ENCODE measurements at places on chromosomes 4 and X.

- no peak for DNase-seq
Measured at GRCh38 chr4:148216866-148217814, 225.1 kb downstream of the NR3C2 start.

- no peak for DNase-seq
Measured at GRCh38 chr4:60617731-60618130, 582.4 kb upstream of the ADGRL3 start.

DNA sequence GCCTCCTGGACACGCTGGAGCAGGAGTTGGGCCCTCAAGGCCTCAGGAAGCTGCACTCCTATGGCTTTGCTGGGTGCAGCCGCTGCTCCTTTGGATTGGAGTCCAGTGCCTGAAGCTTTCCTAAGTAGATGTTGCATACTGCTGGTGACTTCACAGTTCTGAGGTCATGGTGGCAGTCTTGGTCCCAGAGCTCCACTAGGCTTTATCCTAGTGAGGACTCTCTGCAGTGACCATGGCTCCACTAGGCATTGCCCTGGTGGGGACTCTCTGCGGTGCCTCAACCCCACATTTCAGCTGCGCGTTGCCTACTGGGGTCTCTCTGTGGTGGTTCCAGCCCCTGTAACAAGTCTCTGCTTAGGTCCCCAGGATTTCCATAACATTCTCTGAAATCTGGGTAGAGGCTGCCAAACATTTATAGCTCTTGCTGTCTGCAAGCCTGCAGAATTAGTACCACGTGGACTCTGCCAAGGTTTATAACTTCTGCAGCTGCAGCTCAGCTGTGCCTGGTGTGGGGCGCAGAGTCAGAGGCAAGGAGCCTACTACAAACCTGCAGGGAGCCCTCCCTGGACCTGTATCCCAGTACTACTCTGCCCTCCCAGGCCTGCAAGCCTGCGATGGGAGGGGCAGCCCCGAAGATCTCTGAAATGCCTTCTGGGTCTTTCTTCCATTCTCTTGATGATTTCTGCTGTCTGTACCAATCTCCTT, 46.0 kb upstream of the NFKB1 start:
- DNase-seq = no peak

- no peak for DNase-seq
Measured at GRCh38 chr4:14864365-14865030, 137.8 kb upstream of the CPEB2 start.

- DNase-seq = no peak
Measured at GRCh38 chrX:121258545-121258944, 211.1 kb downstream of the GLUD2 start.

DNA sequence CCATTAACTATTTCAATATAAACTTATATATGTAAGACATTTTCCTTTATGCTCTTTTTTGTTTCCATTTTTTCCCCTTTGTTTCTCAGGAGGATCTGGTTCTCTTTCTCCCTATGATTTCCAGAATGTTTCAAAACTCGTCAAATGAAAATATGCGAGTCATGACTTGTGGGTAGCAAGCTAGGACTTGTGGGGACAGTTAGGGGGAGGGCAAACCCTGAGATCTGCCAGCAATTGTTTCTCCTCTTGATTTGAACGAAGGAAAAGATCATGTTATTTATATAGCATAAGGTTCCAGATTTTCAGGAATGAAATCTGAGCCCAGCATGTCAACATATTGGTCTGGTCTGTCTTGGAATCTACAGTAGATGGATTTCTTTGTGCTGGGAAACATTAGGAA, 28.9 kb upstream of the GPC4 start:
- DNase-seq = no peak

DNA sequence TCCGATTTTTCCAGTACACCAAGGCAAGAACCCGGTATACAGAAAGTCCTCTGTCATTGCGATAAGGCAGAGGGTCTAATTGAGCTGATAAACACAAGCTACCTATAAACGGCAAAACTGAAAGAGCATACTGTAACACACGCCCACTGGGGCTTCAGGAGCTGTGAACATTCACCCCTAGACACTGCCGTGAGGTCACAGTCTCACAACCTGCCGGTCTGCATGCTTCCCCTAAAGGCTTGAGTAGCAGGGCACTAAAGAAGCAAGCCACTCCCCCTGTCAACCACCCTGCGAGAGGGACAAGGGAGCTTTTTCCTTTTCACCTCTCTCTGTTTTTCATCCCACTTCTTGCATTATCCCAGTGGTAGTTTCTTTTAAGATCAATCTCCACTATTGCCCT, 22.4 kb upstream of the F9 start:
- no peak for DNase-seq

DNA sequence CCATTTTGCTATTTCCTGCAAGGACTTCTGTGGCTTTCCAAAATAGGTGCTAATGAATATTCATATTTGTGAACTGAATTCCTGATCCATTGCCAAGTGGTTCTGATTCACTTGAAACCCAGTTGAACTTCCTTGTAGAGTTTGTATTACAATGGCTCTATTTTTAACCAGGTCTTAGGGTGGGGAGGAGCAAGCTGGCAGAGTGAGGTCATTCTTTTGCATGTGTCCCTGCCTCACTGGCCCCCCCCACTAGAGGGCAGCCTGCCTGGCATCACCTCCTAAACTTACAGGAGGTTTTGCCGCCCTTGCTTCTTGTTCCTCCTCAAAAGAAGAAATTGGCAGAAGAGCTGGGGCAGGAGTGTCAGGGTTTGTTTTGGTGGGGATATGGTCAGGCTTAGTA, 10.5 kb downstream of the PTTG2 start:
- no peak for DNase-seq

DNA sequence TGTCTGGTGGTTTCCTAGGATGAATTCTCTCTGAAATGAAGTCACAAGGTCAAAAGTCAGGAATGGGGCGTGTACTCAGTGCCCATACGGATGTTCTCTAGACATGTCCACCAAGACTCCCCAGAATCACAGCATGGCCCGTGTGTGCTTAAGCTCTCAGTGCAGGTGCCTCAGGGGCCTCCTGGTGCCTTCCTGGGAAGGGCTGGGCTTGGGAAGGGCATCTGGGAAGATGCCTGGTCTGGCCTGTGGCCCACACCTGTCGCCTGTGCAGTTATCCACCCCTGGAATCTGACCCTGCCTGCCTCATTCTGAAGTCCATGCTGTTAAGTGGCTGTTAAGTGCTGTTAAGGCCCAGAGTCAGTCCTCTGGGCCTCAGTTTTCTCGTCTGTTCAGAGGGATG, 31.2 kb downstream of the SORCS2 start:
- DNase-seq = no peak

- no peak for DNase-seq
Measured at GRCh38 chrX:132532097-132532496, 43.3 kb upstream of the MBNL3 start.

DNA sequence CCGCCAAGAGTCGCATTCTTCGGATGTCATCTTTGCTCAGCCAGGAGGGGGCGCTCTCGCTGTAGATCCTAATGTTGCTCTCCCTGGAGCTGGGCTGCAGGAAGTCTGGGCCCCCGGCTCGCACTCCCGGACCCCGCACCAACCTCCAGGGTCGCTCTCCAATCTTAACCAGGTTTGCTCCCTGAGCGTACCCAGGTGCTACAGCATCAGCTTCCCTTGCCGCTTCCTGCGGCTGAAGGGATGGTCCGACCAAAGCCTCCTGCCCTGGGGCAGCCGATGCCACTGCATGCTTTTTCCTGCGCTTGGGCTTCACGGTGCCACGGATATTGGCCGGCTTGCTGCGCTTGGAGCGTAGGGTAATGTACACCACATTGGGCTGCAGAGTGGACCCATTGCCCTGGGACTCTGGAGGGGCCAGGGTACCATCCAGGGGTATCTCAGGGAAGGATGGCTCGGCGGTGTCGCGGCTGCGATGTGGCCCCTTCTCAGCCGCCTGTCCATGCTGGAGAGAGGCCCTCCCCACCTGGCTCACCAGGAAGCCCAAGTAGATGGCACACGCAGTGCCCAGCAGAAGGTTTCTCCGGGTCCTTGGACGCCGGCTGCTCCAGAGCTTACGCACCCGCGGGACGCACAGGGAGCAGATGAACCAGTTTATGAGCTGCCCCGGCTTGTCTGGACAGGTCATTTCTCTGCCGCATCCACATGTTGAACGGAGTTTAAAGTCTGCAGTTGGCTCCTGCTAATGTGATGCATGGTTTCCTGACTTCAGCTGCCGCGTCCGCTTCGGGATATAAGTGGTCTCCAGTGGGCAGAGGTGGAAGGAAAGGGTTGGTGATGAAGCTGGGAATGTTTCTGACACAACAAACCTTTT, 1.9 kb downstream of the GASK1B start:
- DNase-seq = no peak

GRCh38 chr4:123244137-123244536, 152.5 kb upstream of the SPRY1 start:
- DNase-seq = no peak

- DNase-seq = no peak
Measured at GRCh38 chr4:31974490-31975002, 1254.4 kb downstream of the PCDH7 start.

- DNase-seq = no peak
Measured at GRCh38 chrX:44514272-44514671, 28.4 kb downstream of the FUNDC1 start.

- DNase-seq = no peak
Measured at GRCh38 chrX:45508454-45508853, 307.8 kb upstream of the DIPK2B start.

- DNase-seq = no peak
Measured at GRCh38 chr4:187491286-187491685, 504.3 kb upstream of the ZFP42 start.

DNA sequence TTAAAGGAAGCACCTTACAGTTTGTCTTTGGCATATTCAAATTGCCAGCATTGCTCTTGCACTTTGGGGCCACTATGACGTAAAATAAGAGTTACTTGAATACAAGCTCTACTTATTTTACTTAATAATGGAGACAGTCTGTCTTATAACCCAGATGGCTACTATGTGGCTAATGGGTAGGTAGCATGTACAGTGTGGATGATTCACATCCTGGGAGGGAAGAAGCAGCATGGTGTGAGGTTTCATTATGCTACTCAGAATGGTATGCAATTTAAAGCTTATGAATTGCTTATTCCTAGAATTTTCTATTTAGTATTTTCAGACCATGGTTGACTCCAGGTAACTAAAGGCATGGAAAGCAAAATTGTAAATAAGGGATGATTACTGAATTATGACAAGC, 761.8 kb upstream of the ATOH1 start:
- no peak for DNase-seq

DNA sequence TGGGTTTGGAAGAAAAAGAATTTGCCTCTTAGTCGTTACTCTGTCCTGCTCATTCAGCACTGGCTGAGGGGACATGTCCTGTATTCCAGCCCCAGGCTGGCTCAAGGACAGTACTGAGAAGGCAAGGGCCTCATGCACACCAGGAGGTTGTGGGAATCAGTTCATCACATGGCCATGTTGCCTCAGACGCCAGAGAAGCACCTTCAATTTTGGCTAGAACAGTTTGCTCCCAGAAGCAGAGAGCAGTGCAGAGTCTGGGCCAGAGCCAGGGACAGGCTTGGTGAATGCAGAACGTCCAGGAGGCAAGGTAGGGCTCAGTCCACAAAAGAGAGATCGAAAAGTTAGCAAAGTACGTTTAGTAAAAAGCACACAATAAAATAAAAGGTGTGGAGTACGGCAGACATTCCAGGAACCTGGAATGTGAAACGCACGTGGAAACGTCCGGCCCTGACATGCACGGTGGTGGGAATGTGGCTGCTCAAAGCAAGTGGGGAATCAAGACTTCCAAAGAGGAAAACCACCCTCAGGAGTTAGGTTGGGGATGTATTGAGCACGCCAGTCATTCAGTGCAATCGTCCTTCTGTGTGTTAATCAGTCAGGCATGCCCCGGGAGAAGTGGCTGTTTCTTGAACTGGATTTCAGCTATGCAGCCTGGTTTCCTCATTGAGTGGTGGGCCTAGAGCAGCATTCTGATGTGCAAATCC, 1.2 kb upstream of the SLC2A9 start:
- DNase-seq = no peak

GRCh38 chr4:105896984-105897775, 1.9 kb downstream of the NPNT start:
- DNase-seq = no peak

DNA sequence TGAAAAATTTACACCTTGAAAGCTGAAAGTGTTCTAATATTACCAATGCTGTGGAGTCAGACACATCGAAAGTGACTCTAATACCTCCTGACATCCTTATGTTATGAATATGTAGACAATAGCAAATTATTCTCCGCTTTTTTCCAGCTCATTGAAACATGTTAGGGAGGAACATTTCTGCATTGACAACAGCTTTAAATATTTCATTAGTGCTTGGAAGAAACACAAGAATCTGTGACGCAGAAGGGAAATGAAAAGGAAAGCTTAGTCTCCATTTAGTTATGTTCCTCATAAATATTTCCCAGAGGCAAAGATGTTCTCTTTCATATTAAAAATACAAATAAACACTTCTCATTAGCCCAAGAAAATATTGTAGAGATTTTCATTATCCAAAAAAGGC, 55.8 kb upstream of the CD99 start:
- no peak for DNase-seq

DNA sequence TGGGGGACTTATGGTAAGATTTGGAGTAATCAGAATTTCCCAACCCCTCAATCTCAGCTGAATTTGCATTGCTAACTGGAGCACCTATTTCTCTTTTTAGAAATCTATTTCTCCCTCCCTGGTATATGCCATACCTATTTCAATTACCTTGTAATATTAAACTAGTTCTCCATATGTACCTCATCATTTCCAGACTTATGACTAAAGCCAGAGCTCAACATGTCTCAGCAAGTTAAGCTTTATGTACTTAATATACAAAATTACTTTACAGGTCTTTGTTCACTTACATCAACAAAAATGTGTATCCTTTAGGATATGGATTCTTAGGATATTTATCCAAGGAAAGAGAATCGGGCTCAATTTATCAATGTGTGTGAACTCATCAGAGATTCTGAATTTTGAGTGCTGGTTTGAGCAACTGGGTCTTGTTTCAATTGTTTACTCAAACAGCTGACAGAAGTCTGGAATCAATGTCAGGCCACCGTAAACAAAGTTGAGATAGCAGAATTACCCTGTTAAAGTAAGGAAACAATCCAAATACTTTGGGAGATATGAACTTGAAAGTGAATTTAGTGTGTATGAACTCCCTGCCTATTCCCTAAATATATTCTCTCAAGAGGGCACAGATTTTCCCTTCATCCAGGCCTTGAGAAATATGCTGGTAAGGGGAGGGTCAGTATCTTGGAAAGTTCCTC, 199.6 kb downstream of the VEGFC start:
- DNase-seq = no peak

DNA sequence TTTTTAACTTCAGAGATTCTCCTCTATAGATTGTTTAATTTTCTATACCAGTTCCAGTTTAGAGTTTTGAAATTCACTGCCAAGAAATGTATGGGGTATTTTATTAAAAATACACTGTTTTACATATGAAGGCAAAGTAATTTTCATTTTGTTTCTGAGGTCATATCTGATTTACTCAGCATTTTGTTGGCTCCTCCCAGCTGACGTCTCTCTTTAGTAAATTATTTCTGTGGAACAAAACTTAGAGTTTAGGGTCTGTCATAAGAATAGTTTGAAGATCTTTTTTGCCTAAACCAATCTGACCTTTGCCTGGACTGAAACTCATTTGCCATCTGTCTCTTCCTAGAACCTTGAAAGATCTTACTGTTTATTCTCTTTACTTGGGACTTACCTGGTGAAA, 16.9 kb downstream of the FNIP2 start:
- no peak for DNase-seq

GRCh38 chr4:6901669-6902317, 7.8 kb upstream of the TBC1D14 start:
- DNase-seq = no peak

GRCh38 chrX:65688403-65688871, 21.0 kb downstream of the MSN start:
- no peak for DNase-seq

Data from right renal cortex interstitium (tissue), 3 donors.